ENCODE measurements at places on chromosomes 11 and 22.

DNA sequence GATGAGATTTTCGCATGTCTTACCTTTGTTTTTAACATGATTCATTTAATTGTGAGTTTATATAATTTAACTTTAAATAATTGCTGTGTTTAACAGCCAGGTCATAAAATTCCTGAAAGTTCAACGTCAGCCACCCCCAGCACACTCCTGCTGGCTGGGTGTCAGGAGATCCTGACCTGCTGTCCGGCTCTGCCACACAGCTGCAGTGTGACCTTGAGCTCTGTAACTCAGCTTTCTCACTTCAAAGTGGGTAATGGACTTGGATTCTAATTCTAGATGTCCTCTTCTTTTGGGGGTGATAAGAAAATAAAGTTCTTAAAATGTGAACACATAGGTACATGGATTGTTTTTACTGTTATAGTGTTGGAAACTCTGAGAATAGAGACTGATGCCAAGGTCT is 10.9 kb downstream of the VPS26B start:
- DNase-seq = no peak

GRCh38 chr11:73239571-73240189 is 21.6 kb downstream of the P2RY2 start:
- no peak for DNase-seq

- no peak for DNase-seq
Measured at GRCh38 chr11:45144126-45145082, 2.0 kb upstream of the PRDM11 start.

GRCh38 chr11:70846781-70847655 is 405.4 kb downstream of the SHANK2 start:
- DNase-seq = no peak

- DNase-seq = no peak
Measured at GRCh38 chr11:118939953-118940598, 14.3 kb upstream of the BCL9L start.

DNA sequence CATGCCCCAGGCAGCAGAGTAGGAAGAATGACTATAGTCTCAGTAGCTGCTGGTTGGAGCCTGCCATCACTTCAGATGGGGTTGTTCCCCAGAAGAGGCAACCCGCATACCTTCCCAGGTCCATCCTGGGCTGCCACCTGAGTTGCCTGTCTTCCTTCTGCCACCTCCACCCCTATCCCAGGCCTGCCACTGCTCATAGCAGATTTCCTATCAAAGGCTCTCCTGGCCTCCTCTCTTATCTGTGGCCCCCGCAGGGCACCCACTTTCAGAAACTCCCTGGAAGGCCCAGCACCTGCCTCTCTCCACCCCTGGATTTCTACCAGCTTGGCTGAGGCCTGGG is 649 bp upstream of the NR1H3 start:
- no peak for DNase-seq

GRCh38 chr22:35792506-35792905 is 74.8 kb downstream of the APOL5 start:
- DNase-seq = no peak
